ENCODE measurements at places on chromosomes 2 and 18. TPM values are rescaled to one million over a fixed set of nuclear protein-coding genes. Genes with fewer than 3 reads are reported as not detected.

C1QL2 gene
- polyA plus RNA-seq = not detected

FOXI3 gene
- polyA plus RNA-seq = 0.84 TPM

MREG gene
- polyA plus RNA-seq = 3.0 TPM

CDCA7 gene
- polyA plus RNA-seq = 10.8 TPM

IL1F10 gene
- not detected for polyA plus RNA-seq

DNAH6 gene
- polyA plus RNA-seq = 18.4 TPM

ACVR1C gene
- 0.47 TPM for polyA plus RNA-seq

IL1B gene
- 1.8 TPM for polyA plus RNA-seq

RBM44 gene
- 21.1 TPM for polyA plus RNA-seq

WNT6 gene
- 2.7 TPM for polyA plus RNA-seq

KIAA2012 gene
- polyA plus RNA-seq = 1.6 TPM

Data from testis (tissue), 5 donors.